NCI-H2171 (cell line): ENCODE measurements at places on chromosomes 3 and 15.

GRCh38 chr15:45611305-45611704, 23.5 kb upstream of the SQOR start:
- DNase-seq = no peak

GRCh38 chr3:54967731-54968161, 39.9 kb upstream of the LRTM1 start:
- DNase-seq = no peak

GRCh38 chr3:48881652-48882114, 17.0 kb downstream of the SLC25A20 start:
- no peak for DNase-seq

DNA sequence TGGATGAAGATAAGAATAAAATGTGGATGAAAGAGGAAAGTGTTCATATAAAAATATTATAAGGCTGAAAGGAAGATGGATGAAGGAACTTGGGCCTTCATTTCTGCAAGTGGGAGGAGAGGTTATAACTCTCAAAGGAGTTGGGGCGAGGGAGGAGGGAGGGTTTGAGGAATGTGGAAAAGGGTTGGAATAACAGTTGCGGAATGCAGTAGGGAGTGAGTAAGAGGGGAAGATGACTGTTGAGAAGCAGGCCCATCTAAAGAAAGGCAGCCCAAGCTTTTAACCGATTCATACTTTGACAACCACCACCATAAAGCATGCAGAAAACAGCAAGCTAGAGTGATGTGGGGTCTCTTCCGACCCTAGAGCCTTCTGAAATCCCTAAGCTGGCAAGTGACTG, 8.3 kb upstream of the TM4SF4 start:
- DNase-seq = no peak

DNA sequence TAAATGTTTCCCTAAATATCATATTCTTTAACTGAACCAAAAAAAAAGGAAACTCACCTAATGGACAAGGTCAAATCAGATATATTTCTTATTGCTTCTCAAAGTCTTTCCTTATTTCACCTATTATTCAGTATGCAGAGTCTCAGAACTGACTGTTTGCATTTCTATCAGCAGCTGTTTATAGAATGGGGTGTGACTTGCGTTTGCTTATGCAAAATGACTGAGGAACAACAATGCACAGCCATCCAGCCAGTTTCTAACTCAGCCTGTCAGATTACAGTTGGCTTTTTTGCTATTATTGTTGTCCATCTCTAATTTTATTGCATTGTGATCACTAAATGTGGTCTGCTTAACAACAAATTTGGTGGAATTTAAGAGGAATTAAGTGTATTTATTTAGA, 40.7 kb downstream of the RAB27A start:
- DNase-seq = no peak

GRCh38 chr3:190122198-190122771, 1.6 kb upstream of the P3H2 start:
- no peak for DNase-seq

DNA sequence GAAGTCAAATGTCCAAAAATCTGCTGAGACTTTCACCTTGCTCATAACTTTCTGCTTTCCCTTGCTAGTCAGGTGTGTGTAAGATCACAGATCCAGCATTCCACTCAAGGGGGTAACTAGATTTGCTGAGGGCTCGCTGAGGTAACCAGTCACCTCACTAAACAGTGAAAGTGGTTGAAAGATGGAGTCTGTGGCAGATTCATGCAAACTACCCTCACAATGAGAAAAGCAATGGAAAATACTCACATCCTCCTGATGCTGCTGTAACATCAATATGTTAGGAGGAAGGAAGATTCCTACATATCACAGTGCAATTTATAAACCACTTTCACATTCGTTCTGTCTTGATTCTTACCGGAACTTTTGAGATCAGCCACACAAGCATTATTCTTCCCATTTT, 174.3 kb upstream of the BCL6 start:
- DNase-seq = no peak

DNA sequence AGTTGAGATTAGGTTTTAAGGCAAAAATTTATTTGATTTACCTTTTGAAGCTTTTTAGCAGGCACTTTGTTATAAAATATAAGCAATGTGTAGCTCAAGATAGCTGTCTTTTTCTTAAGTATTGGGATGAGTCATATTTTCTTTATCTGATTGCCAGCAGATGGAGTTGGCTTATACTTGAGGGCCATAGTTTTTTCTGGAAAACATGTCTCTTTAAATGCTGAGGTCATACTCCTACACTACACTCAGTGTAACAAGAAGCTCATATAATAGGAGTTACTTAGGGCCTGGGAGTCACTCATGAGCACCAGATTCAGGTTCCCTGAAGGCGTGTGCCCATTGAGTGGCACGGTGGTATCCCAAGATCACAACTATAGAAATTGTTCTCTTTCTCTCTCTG, 579.8 kb downstream of the EDEM1 start:
- DNase-seq = no peak

DNA sequence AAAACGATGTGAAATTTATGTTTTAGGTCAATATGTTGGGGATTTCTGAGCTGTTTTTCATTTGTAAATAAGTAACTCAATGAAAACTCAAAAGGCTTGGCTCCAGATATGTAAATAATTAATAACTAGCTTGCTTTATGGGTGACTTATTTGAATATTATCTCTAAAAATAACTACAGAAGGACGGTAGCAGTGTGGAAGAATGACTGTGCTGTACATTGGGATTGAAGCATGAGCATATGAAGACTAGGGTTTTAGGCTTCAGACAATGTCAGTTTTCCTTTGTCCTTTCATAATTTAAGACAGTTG, 343.9 kb downstream of the GRM7 start:
- DNase-seq = no peak

- DNase-seq = no peak
Observed at GRCh38 chr15:29682361-29682760, 139.9 kb downstream of the TJP1 start.

DNA sequence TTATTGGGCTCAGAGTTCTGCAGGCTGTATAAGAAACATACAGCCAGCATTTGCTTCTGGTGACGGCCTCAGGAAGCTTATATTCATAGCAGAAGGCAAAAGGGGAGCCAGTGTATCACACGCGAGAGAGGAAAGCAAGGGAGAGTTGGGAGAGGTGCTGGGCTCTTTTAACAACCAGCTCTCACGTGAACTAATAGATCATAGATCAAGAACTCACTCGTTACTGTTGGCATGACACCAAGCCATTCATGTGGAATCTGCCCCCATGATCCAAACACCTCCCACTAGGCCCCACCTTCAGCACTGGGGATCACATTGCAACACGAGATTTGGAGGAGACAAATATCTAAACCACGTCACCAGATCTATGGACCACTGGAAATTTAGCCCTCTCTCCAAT, 70.2 kb downstream of the TIPARP start:
- no peak for DNase-seq

GRCh38 chr3:129180461-129180860, 3.2 kb downstream of the CNBP start:
- DNase-seq = no peak

DNA sequence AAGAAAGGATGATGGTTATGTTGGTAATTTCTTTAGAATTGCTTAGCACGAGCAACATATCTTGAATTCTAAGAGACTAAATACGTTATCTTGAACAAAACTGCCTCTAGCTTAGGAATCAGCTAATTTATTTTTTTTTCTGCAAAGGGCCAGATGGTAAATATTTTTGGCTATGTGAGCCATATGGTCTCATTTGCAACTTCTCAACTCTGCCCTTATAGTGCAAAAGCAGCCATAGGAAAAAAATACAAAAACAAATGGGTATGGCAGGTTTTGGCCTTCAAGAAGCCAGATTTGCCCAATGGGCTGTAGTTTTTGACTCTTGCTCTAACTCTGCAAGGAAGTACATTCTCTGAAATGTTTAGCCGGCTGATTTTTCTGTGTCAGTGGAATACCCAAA, 11.9 kb downstream of the OXSM start:
- DNase-seq = no peak

- no peak for DNase-seq
Observed at GRCh38 chr3:54633444-54634121, 294.3 kb downstream of the LRTM1 start.

DNA sequence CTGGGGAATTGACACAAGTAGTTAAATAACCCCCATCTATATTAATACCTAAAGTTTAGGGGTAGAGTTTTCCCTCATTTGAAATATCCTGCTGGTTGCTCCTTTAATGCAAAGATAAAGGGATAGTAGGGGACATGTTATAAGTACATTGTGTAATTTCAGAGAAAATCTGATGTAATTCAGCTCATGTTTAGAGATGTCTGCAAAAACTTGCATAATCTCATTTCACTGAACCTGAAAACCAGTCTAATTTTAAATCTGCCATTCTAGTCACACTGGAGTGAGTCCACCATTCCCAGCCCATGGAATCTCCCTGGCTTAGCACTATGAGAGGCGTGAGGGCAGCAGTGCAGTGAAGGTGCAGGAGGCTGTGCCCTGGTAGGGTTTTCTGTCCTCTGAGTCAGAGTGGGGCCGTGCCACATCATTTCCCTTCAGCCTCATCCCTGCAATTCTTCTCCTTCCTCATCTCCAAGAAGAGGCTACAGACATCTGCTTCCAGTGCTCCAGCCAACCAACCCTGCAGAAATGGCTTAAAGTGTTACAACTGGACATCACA, 246.3 kb upstream of the UMPS start:
- no peak for DNase-seq

- DNase-seq = no peak
Observed at GRCh38 chr3:42747581-42747980, 25.5 kb downstream of the CCDC13 start.

- no peak for DNase-seq
Observed at GRCh38 chr3:71463617-71464016, 119.9 kb downstream of the FOXP1 start.

DNA sequence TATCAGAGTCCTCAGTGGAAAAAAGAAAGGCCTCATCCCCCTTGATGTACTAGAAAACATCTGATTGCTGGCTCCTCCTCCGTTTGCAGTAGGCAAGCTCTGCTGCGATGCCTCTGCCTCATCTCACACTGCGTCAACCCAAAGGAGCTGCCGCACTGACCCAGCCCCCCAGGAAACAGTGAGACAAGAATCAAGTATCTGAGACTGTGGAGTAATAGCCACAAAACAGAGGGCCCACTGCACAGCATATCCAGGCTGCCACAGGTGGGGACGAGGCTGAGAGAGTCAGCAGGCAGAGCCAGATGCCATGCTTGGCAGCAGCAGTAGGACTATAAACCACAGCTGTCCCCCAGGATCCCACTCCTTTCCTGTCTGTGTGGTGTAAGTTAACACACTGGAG, 165.9 kb downstream of the STAC start:
- peak; percentile 18 for DNase-seq

GRCh38 chr3:172591125-172591605, 67.9 kb upstream of the TNFSF10 start:
- no peak for DNase-seq

DNA sequence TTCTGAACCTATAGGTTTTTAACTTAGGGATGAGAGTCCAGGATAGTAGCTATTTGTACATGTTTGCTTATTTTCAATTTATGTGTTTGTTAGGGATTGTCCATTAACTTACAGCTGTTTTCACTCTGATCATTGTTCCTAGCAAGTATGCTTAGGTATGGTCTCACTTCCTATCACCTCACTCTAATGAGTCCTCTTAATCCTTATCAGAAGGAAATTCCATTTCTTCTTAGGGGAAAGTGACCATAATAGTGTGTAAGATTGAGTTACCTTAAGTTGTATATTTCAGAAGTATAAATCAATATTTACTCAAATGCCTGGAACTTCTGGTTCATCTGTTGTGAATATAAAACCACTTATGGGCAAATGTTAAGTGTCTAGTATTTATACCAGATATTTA, 53.0 kb downstream of the PIAS1 start:
- DNase-seq = no peak

- DNase-seq = no peak
Observed at GRCh38 chr3:176581589-176581988, 615.7 kb downstream of the TBL1XR1 start.

DNA sequence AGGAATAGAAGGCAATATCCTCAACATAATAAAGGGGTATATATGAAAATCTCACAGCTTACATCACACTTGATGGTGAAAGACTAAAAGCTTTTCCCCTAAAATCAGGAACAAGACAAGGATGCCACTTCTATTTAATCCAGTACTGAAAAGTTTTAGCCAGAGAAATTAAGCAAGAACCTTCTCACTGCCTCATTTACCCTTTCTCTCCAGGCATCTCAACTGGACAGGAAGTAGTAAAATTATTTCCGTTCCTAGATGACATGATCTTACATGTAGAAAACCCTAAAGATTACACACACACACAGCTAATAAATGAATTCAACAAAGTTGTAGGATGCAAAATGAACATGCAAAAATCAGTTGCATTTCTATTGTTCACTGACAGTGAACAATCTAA, 11.2 kb downstream of the SCAP start:
- DNase-seq = no peak

DNA sequence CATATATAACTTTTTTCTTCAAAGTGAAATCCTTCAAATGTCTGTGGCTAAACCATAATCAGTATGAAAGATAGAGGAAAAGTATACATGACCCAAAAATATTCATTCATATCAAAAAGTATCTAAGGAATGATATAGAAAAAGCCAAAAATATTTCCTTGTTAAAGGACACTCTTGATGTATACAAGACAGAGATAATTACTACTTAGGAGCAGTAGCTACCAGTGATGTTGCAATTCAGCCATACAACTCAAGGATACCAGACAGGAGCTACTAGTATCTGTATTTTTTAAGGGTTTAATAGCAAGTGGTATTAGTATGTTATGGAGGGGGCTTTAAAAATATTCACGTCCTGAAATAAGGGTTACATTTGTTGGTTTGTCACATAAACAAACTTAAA, 37.0 kb downstream of the FBXL22 start:
- no peak for DNase-seq

DNA sequence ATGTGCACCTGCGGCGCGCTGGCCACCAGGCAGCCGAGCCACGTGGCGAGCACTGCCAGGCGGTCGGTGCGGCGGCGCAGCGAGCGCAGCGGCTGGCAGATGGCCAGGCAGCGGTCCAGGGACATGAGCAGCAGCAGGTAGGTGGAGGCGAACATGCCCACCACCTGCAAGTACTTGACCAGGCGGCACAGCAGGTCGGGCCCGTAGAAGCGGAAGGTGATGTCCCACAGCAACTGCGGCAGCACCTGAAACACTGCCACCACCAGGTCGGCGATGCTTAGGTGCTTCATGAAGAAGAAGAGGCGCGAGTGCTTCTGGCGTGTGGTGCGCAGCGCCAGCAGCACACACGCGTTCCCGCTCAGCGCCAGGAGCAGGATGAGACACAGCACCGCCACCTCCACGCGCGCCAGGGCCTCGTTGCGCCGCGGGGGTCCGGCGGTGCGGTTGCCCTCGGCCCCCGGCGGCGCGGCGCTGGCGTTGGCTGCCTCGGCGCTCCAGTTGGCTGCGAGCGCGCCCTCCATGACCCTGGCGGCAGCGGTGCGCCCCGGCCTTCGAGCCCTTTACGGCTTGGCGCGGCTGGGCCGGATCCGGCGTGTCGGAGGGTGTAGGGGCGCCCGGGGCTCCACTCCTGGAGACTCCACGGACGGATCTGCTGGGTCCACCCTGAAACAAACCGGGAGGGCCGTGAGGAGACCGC, 1.6 kb downstream of the OXTR start:
- peak; percentile 16 for DNase-seq

- no peak for DNase-seq
Observed at GRCh38 chr3:126918355-126918821, 64.5 kb upstream of the PLXNA1 start.

- DNase-seq = no peak
Observed at GRCh38 chr3:135637013-135637412, 328.5 kb upstream of the PPP2R3A start.

- no peak for DNase-seq
Observed at GRCh38 chr15:57477736-57478522, 101.6 kb downstream of the CGNL1 start.
